Memory B cell (primary cell): ENCODE measurements at places on chromosomes 1 and 21.

GRCh38 chr1:154878371-154879037, 8.4 kb upstream of the KCNN3 start:
- peak; percentile 74 for DNase-seq
- H3K4me1 ChIP-seq: no peaks in the 10 kb centered on the region
- no peak overlapping the region for H3K27ac ChIP-seq
- H3K36me3 ChIP-seq: no peaks in the 10 kb centered on the region
- H3K4me3 ChIP-seq: no peak overlapping the region
- H3K27me3 ChIP-seq: peaks cover 4% of the 10 kb centered on the region

DNA sequence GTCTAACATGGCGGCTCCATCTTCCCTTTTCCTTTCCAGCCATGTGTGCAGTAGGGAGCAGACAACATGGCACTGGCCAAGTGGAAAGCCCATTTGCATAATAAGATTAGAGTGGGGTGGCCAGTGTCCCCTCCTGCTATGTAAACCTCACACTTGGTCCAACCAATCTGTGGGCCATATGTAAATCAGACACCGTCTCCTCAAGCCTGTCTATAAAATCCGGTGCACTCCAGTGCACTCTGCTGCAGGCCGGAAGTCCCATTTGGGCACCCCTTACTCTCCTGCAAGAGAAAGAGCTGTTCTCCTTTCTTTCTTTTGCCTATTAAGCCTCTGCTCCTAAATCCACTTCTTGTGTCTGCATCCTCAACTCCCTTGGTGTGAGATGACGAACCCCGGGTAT, 44.1 kb downstream of the OLFML3 start:
- H3K27ac ChIP-seq: no peak overlapping the region
- peaks cover 7% of the 10 kb centered on the region for H3K27me3 ChIP-seq
- H3K36me3 ChIP-seq: peaks cover 1% of the 10 kb centered on the region
- no peak for DNase-seq
- no peaks in the 10 kb centered on the region for H3K4me1 ChIP-seq
- H3K4me3 ChIP-seq: no peak overlapping the region

GRCh38 chr1:93638307-93638847, 43.3 kb downstream of the BCAR3 start:
- H3K36me3 ChIP-seq: peaks cover 10% of the 10 kb centered on the region
- H3K27ac ChIP-seq: no peak overlapping the region
- no peak for DNase-seq
- H3K4me3 ChIP-seq: no peak overlapping the region

DNA sequence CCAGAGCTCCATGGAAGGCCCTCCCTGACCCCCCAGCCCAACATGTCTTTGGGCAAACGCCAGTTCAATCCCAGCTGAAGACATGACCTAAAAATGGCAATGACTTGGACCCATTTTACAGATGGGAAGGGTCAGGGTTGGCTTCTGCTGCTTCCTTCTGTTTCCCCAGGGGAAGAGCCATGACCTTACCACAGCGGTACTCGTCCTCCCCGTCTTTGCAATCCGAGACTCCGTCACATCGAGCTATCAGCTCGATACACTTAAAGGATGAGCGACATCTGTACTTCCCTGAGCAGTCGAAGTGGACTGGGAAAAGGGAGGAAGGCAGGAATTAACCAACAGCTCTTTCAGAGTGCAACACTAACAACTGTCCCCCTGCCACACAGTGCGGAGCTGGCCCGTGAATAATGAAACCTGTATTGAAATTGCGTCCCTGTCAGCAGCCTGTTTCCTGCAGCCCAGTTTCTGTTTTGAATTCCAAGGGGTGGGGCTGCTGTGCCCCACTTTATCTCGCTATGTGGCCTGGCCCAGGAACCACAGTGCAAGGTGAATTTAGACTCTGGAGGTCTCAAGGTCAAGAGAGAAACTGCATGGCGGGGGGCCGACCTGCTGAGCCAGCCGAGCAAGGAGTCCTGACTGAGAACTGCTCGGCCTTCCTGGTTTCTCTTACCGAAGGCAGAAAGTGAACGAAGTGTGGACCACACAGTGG, 7.0 kb downstream of the TMPRSS3 start:
- no peak for DNase-seq
- no peak overlapping the region for H3K27ac ChIP-seq
- no peak overlapping the region for H3K4me3 ChIP-seq
- peaks cover 22% of the 10 kb centered on the region for H3K27me3 ChIP-seq

- no peaks in the 10 kb centered on the region for H3K36me3 ChIP-seq
- no peak overlapping the region for H3K4me3 ChIP-seq
- no peaks in the 10 kb centered on the region for H3K27me3 ChIP-seq
- DNase-seq: no peak
- H3K27ac ChIP-seq: no peak overlapping the region
These were observed 9.2 kb upstream of the BEND5 start for GRCh38 chr1:48785869-48786268.

GRCh38 chr1:82466891-82467290, 666.2 kb downstream of the ADGRL2 start:
- no peak for DNase-seq
- no peaks in the 10 kb centered on the region for H3K27me3 ChIP-seq
- no peaks in the 10 kb centered on the region for H3K4me1 ChIP-seq
- no peak overlapping the region for H3K4me3 ChIP-seq

- no peaks in the 10 kb centered on the region for H3K36me3 ChIP-seq
- H3K4me3 ChIP-seq: no peak overlapping the region
- no peaks in the 10 kb centered on the region for H3K4me1 ChIP-seq
- no peak overlapping the region for H3K27ac ChIP-seq
- peaks cover 5% of the 10 kb centered on the region for H3K27me3 ChIP-seq
These were observed 12.1 kb downstream of the CD244 start for GRCh38 chr1:160850541-160850940.

DNA sequence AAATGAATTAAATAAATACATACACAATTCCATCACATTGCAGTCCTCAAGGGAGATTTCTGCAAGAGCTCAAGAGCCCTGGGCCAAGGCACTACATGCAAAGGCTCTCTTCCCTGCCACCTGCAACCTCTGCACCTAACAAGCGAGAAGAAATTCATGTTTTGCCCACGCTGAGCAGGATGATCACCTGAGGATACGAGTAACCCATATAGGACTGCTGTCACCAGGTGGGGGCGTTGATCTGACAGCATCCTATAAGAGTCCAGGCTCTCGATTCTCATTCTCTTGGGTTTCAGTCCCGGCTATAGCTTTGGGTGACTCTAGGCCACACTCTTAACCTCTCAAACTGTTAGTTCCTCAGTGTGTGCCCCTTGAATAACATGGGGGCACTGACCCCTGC, 18.7 kb upstream of the SPOCD1 start:
- DNase-seq: no peak
- no peaks in the 10 kb centered on the region for H3K36me3 ChIP-seq
- H3K27me3 ChIP-seq: peaks cover 2% of the 10 kb centered on the region
- peaks cover 4% of the 10 kb centered on the region for H3K4me1 ChIP-seq

DNA sequence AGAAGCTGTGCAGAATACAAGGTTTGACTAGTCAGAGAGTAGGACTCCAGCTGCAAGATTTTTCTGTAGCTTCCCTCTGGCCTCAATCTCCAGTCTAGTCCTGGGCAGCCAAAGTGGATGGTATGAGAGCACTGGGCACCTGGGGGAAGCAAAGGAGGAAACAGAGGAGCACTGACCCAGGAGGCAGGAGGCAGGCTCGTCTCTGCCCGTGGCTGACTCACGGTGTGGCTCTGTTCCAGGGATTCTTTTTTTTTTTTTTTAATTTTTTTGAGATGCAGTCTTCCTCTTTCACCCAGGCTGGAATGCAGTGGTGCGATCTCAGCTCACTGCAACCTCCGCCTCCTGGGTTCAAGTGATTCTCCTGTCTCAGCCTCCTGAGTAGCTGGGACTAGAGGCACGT, 4.1 kb upstream of the NPPB start:
- H3K27me3 ChIP-seq: peaks cover 23% of the 10 kb centered on the region
- DNase-seq: no peak
- no peaks in the 10 kb centered on the region for H3K36me3 ChIP-seq

DNA sequence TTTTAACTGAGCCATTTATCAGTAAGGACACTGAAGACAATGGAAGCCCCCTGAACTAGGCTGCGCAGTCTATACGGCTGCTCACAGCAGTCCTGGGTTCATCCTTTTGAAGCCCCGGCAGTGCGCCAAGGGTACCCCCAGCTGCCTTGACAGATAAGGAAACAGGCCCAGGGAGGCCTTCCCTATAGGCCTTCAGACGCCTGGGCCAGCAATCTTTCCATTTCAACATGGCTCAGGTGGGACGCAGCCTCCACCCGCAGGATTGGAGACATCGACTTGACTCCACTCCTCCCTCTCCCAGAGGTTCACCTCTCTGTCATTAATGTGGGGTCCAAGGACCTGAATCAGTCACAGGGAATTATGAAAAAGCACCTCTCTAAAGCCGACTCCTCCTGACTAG, 2.8 kb upstream of the LYPD8 start:
- H3K27ac ChIP-seq: no peak overlapping the region
- DNase-seq: no peak
- H3K4me1 ChIP-seq: no peaks in the 10 kb centered on the region
- H3K36me3 ChIP-seq: peaks cover 7% of the 10 kb centered on the region

GRCh38 chr1:165162671-165163241, 193.8 kb downstream of the LMX1A start:
- H3K27me3 ChIP-seq: peaks cover 1% of the 10 kb centered on the region
- no peak overlapping the region for H3K4me3 ChIP-seq
- no peak for DNase-seq
- H3K4me1 ChIP-seq: no peaks in the 10 kb centered on the region
- no peak overlapping the region for H3K27ac ChIP-seq
- H3K36me3 ChIP-seq: no peaks in the 10 kb centered on the region

- H3K27ac ChIP-seq: no peak overlapping the region
- no peaks in the 10 kb centered on the region for H3K4me1 ChIP-seq
- peaks cover 7% of the 10 kb centered on the region for H3K27me3 ChIP-seq
- no peak for DNase-seq
- H3K36me3 ChIP-seq: no peaks in the 10 kb centered on the region
- H3K4me3 ChIP-seq: no peak overlapping the region
These were observed 32.6 kb upstream of the LAMC1 start for GRCh38 chr1:182990413-182991144.

GRCh38 chr1:87331365-87332241, 2.9 kb downstream of the LMO4 start:
- no peaks in the 10 kb centered on the region for H3K27me3 ChIP-seq
- H3K36me3 ChIP-seq: peaks cover 2% of the 10 kb centered on the region
- DNase-seq: peak; percentile 26
- H3K4me1 ChIP-seq: peaks cover 43% of the 10 kb centered on the region
- H3K4me3 ChIP-seq: peak overlapping the region; percentile 98

GRCh38 chr1:187078321-187078720, 249.6 kb downstream of the PLA2G4A start:
- no peaks in the 10 kb centered on the region for H3K27me3 ChIP-seq
- no peak for DNase-seq
- no peaks in the 10 kb centered on the region for H3K4me1 ChIP-seq
- H3K36me3 ChIP-seq: no peaks in the 10 kb centered on the region
- no peak overlapping the region for H3K27ac ChIP-seq

DNA sequence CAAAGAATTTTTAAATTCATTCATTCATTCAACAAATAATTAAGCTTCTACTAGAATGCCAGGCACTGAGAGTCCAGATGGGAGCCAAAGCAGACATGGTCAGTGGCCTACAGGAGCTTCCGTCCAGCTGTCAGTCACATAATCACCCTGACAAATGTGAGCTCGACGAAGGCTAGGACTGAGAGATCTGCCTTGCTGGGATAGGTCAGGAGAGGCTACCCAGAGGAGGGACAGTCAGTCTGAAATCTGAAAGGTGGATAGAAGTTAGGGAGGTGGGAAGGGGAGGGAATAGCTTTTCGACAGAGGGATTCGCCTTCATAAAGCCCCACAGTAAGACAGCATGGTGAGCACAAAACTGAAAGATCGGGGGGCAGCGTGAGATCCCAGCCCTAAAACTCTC, 8.3 kb downstream of the EPHX1 start:
- no peak for DNase-seq
- no peak overlapping the region for H3K4me3 ChIP-seq
- no peaks in the 10 kb centered on the region for H3K4me1 ChIP-seq
- no peaks in the 10 kb centered on the region for H3K27me3 ChIP-seq
- H3K36me3 ChIP-seq: no peaks in the 10 kb centered on the region

DNA sequence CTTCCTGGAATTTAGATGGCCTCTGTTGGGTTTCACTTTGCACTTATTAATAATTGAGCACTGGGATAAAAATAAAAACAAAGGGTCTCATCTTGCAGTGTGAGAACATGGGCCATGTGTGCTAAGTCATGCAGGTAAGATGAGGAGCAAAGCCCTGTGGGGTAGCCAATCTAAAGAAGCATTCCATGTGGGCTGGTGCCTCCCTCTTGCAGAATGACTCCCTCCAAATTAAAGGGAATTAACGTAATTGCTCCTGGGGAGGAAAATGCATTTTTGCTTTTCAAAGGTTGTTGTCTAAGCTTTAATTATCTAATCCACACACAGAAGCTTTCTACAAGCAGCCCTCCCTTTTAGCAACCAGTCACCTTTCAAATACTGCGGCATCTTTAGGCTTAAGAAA, 69.8 kb downstream of the CDC14A start:
- H3K27ac ChIP-seq: peak overlapping the region; percentile 12

DNA sequence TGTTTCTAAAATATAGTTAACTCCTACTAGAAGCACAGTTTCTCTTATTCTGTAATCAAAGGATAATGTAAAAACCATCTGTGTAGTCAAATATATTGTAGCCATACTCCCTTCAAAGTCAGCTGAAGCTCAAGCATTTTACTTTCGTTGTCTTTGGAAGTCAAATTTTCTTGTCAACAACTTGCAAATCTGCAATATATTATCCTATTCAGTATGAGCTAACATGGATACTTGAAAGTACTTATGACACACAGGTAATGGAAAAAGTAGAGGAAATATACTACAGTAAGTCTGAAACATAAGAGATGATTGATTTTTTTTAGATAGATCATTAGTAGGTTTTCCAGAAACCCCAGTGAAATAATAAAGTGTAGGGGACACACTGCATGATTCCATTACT, 121.5 kb downstream of the COL24A1 start:
- peaks cover 4% of the 10 kb centered on the region for H3K27me3 ChIP-seq
- DNase-seq: no peak
- H3K4me1 ChIP-seq: no peaks in the 10 kb centered on the region

DNA sequence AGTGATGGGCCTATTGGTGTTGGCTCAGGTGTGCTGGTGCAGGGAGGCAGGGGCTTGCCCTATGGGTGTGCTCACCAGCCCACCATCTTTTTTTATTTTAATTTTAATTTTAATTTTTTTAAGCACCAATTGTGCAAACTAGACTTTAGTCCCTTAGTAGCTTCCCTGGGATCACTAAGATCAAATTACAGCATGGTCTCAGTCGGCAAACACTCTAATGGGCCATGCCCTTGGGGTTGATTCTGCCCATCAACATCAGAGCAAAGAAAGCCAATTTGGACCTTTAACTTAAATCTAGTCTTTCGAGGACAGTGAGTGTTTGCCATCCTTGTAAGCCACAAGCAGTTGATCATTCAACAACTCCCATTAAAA, 64.7 kb upstream of the KCNE2 start:
- H3K27ac ChIP-seq: no peak overlapping the region
- no peak for DNase-seq
- H3K27me3 ChIP-seq: peaks cover 4% of the 10 kb centered on the region
- peaks cover 2% of the 10 kb centered on the region for H3K36me3 ChIP-seq
- H3K4me3 ChIP-seq: no peak overlapping the region

- no peaks in the 10 kb centered on the region for H3K27me3 ChIP-seq
- no peak overlapping the region for H3K27ac ChIP-seq
- no peak for DNase-seq
- H3K36me3 ChIP-seq: no peaks in the 10 kb centered on the region
- no peaks in the 10 kb centered on the region for H3K4me1 ChIP-seq
- no peak overlapping the region for H3K4me3 ChIP-seq
These were observed 571.8 kb upstream of the ADGRL2 start for GRCh38 chr1:81228926-81229325.

- peaks cover 4% of the 10 kb centered on the region for H3K4me1 ChIP-seq
- no peak overlapping the region for H3K27ac ChIP-seq
- no peak for DNase-seq
- peaks cover 1% of the 10 kb centered on the region for H3K36me3 ChIP-seq
These were observed 170.8 kb downstream of the ADSS2 start for GRCh38 chr1:244280859-244281258.
